ENCODE measurements at places on chromosomes 16 and 17.

GRCh38 chr17:69470702-69471101 is 56.2 kb downstream of the MAP2K6 start:
- DNase-seq = no peak

DNA sequence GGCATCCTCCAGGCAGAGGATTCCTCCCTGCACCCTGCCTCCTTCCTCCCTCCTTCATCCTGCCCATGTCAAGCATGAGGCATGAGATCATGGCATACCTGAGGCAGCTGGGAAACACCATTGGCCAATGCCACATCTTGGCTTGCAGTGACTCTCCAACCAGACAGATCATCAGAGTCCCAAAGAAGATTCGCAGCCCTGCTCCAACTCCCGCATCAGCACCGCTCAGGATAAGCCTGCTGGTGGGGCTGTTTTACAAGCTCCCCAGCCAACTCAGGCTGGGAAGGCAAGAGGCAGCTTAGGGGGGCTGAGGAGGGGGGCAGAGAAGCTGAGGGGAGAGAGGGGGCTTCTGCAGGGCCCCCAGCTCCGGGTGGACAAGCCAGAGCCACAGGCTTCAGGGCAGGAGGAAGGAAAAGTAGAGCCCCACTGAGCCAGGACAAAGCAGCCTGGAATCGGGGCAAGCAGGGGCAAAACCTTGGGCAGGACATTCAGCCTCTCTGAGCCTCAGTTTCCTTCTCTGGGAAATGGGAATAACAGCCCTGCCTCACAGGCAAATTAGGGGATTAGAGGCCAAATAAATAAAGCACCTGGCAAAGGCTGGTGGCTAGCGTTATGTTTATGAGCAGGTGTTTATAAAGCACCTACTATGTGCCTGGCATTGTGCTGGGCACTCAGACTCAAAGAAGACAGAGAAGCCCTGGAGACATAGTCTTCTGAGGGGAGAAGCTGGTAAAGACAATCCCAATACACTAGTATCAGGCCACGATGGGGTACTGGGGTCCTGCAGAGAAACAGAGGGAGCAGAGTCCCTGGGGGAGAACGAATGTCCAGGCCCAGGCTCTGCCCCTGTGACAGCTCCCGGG is 88.1 kb downstream of the GOSR1 start:
- no peak for DNase-seq

- DNase-seq = no peak
Measured at GRCh38 chr16:9900576-9900975, 281.7 kb downstream of the GRIN2A start.

- peak; percentile 57 for DNase-seq
Measured at GRCh38 chr17:48878920-48879898, 13.4 kb upstream of the ATP5MC1 start.

- DNase-seq = peak; percentile 62
Measured at GRCh38 chr17:42521036-42521435, 15.0 kb upstream of the NAGLU start.

- DNase-seq = no peak
Measured at GRCh38 chr17:51739245-51739886, 419.1 kb downstream of the CA10 start.

GRCh38 chr17:9200699-9201359 is 179.5 kb downstream of the NTN1 start:
- no peak for DNase-seq

- DNase-seq = no peak
Measured at GRCh38 chr17:78953356-78954350, 26.1 kb downstream of the LGALS3BP start.

- DNase-seq = no peak
Measured at GRCh38 chr16:73413091-73413829, 365.3 kb upstream of the ZFHX3 start.

GRCh38 chr17:65028545-65028843 is 28.0 kb downstream of the GNA13 start:
- DNase-seq = no peak

DNA sequence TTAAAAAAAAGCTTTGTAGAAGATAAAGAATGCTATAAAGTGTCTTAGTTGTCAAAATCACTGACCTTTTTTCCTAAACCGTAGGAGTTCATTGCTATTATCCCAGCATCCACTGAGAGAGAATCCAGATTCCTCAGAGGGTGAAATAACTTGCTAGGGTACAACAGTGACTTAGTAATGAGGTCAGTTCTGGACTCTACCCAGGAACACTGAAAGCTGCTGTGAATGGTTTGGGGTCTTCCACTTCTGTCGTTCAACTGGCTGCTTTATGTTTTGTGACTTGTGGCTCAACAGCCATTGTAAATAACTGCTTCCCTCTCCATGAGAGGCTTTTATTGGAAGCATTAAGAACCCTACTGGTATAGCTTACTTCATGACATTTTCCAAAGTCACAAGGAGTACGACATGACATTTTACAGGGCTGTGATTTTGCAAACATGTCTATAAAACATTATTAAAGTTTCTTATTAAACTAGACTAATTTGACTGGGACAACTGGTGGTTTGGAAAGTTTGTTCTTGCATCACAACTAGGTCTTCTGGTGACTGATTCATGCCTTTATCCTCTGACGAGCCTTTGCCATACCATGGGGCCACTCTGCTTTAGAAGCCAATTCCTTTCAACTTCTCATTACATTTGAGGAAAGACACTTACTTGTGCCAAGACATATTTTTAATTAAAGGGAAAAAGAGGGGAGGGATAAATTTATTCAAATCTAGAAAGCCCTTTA is 92.2 kb upstream of the CDH11 start:
- peak; percentile 30 for DNase-seq

DNA sequence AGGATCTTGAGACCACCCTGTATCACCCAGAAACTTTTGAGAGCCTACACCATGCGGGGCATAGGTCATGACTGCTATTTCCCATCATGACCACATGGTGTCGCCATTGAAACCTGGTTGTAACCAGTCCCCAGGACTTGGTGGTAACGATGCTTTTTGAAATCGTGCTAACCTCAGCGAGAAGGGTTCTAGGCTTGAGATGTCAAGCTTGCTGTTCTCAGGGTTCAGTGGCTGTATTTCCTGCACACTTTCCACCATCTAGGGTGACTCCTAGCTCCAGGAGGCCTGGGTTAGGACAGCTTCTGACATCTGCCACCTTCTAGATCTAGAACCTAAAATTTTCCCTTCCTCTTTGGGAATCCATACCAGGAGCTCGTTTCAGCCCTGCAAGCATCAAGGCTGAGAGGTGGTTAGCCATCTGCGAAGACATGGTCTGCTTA is 13.0 kb upstream of the SPNS3 start:
- DNase-seq = peak; percentile 58

GRCh38 chr16:47460359-47460710 is 528 bp downstream of the ITFG1 start:
- no peak for DNase-seq

GRCh38 chr17:10177913-10178505 is 20.4 kb downstream of the GAS7 start:
- DNase-seq = peak; percentile 67

DNA sequence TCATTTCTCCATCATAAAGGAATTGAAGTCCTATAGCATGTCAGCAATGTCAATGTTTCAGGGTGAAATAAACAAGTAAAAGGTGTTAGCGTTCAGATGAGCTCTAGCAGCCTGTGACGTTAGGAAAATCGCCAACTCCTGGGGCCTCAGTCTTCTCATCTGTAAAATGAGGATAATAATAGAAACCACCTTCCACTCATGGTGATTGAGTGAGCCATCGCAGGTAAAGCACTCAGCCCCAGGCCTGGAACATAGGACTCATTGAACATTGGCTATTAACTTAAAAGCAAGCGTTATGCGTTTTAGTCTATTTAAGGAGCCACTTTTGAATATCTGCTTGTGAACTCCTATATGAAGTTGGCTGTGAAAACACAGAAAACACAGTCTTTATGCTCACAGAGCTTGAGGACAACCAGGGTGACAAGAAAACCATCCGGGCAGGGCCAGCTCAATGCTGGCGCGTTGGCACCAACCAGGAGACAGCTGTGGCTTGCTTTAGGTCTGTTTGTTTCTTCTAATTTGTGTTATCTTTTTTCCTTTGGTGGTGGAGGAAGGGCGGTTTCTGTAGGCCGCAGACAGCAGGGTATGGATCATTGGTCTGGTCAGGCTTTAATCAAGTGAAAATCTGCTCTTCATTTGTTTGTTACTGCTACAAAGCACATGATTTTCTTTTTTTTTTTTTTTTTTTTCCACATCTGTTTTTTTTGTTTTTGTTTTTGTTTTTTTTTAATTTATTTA is 35.7 kb upstream of the MED9 start:
- no peak for DNase-seq

GRCh38 chr17:66309793-66310192 is 7.4 kb downstream of the PRKCA start:
- DNase-seq = peak; percentile 26

GRCh38 chr16:31355431-31356100 is 590 bp downstream of the ITGAX start:
- DNase-seq = no peak

DNA sequence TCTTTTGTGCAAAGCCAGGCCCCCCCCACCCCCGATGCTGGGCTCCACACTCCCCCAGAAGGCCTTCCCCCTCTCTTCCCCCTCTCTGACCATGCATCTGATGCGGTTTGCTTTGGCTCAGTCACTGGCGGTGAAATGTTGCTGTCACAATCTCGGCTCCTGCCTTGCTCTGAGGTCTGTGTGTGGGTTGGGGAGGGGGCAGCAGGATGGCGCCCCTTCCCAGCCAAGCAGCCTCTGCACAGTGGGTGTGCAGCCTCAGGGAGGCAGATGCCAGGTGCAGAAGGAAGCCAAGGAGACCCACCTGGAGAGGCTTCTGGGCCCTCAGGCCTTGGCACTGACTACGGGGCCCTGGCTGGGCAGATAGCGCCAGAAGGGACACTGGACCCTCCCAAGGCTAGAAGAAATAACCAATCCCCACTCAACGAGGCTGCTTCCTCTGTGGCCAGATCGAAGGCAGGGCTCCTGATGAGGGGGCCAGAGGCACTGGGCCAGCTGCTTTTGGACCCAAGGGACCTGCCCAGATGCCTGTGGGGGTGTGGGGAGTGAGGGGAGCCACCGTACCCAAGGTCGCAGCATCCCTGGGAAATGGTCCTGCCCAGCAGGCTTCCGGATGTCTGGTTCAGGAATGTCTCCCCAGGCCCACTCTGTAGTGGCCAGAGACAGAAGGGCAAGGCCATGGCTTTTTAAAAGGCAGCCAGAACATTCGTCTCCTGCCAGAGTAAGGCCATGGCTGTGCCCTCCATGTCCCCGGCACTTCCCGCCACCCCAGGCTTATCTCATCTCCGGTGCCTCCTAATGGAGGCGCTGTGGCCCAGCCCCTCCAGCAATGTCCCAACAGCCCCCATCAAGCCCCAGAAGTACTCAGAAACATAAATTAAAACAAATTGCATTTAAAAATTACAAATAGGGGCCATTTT is 43.4 kb upstream of the SLC38A10 start:
- no peak for DNase-seq

- peak; percentile 21 for DNase-seq
Measured at GRCh38 chr17:69012895-69013805, 47.6 kb downstream of the ABCA9 start.

- peak; percentile 22 for DNase-seq
Measured at GRCh38 chr17:63772801-63773271, 561 bp downstream of the CCDC47 start.

DNA sequence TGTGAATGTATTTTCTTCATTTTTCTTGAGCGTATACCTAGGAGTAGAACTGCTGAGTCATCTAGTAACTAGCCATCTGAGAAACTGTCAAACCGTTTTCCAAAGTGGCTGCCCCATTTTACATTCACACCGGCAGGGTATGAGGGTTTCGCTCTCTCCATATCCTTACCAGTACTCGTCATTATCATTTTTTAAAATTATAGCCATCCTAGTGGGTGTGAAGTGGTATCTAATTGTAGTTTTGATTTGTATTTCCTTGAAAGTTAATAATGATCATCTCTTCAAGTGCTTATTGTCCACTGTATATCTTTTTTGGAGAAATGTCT is 6.0 kb downstream of the RNF157 start:
- no peak for DNase-seq

All from RPMI7951 (cell line).